Fibroblast of the aortic adventitia (primary cell): ENCODE measurements at places on chromosomes 7 and 10.

- DNase-seq = no peak
These were observed 95.7 kb downstream of the BICC1 start for GRCh38 chr10:58608351-58608750.

DNA sequence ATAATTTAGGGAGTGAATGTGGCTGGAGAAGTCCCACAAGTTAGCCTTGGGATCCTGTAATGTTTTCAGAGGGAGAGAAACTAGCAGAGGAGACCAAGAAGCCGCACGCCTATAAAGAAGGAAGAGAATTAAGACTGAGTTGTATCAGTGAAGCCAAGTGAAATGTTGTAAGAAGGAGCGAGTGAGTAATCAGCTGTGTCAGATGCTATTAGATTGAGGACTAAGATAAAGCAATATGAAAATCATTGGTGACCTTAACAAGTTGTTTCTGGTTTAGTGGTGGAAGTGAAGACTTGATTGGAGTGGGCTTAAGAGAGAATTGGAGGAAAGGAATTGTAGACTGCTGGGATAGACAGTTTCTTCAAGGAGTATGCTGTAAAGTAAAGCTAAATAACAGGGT lies 8.8 kb downstream of the CCSER2 start:
- DNase-seq = peak; percentile 64

DNA sequence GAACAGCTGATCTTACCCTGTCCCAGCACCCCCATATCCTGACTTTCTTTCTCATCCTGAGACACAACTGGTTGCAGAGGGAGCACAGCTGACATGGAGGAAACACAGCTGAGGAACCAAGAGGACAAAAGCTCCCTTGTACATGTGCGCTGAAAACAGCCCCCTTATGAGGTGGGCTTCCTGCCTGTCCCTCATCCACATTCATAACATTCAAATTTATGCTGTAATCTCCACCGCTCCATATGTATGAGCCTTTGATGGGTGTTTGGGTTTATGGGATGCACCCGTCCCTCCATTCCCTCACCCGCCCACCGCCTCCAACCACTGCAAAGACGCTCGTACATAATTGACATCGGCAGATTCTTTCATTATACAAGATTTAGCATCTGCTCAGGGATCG lies 49.6 kb upstream of the BTRC start:
- no peak for DNase-seq

GRCh38 chr7:71339924-71340323 lies 208.0 kb downstream of the GALNT17 start:
- no peak for DNase-seq

DNA sequence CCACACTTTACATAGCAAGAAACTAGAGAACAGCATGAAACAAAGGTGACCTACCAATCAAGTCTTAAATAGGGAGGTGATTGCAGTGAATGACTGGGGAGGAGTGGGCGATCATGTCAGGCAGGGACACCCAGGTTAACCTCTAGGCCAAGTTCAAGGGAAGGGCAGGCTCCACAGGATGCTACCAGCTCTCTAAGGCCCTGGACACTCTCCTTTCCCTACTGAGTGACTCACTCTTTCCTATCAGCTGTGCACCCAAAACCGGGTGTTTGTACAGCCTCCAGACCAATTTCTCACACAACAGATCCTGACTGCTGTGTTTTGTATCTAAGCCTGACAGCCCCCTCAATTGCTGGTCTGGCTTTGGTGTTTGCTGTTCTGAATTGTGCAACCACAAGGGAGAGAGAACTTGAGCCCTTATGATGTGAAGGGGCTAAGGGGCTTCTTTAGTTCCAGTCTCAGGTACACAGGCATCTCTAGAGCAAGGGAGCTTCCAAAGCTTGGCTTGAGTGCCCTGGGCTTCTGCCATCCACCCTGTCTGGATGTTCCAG lies 107.8 kb downstream of the TBXAS1 start:
- peak; percentile 93 for DNase-seq

DNA sequence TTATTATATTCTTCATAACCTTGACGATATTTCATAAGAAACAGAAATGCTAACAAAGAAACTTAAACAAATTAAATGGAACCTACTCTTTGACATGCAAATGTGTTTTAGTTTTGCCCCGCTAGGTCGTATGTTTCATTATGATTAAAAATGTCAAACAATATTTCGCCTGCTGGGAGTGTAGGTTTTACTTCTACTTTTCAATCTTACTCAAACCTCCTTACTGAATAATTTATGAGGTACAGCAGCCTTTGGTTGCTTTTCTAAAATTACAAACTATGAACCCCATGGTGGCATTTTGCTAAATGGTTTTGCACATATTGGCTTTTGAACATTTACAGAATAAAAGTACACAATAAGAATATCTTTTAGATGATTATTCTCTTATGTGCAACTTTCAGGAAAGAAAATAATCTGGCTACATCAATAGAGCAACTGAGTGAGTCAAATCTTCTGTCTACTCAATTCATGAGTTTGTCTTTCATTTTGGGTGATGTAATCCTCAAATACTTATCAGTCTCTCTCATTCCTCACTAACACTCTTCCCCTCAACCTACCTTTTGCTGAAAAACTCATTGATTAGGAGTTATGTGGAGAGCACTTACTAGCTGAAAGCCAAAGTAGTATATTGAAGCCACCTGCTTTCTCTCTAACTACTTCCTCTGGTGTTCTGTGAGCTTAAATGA lies 1226.4 kb downstream of the XPNPEP1 start:
- DNase-seq = no peak

DNA sequence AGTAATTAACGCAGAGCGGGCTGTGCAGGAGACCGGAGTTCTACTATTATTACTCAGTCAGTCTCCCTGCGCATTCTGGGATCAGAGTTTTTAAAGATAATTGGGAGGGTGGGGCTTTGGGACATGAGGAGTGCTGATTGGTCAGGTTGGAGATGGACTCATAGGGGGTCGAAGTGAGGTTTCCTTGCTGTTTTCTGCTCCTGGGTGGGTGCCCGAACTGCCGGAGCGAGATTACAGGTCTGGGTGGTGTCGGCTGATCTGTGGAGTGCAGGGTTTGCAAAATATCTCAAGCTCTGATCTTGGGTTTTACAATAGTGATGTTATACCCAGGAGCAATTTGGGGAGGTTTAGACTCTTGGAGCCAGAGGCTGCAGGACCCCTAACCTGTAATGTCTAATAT lies 3.9 kb upstream of the LRRC27 start:
- no peak for DNase-seq

GRCh38 chr7:84159435-84159834 lies 35.2 kb downstream of the SEMA3A start:
- no peak for DNase-seq

- DNase-seq = no peak
These were observed 215.9 kb upstream of the C7orf33 start for GRCh38 chr7:148374396-148375259.

GRCh38 chr7:24821045-24821753 lies 63.9 kb upstream of the GSDME start:
- peak; percentile 90 for DNase-seq

DNA sequence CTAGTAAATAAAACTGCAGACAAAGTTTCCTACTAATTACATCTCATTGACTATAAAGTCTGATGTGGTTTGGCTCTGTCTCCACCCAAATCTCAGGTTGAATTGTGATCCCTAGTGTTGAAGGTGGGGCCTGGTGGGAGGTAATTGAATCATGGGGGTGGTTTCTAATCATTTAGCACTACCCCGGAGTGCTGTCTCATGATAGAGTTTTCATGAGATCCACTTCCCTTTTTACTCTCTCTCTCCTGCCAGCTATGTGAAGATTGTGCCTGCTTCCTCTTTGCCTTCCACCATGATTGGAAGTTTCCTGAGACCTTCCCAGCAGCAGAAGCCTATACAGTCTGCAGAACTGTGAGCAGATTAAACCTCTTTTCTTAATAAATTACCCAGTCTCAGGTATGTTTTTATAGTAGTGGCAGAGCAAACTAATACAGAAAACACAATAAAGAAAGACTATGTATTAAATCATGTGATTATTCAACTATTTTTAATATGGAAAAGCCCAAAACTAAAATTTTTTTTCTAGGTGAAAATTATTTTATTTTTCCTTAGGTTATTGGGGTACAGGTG lies 232.1 kb downstream of the FZD1 start:
- DNase-seq = no peak

GRCh38 chr7:34087892-34088891 lies 182.9 kb downstream of the BMPER start:
- DNase-seq = peak; percentile 52

- no peak for DNase-seq
These were observed 45.9 kb downstream of the ZNF503 start for GRCh38 chr10:75355706-75356105.

DNA sequence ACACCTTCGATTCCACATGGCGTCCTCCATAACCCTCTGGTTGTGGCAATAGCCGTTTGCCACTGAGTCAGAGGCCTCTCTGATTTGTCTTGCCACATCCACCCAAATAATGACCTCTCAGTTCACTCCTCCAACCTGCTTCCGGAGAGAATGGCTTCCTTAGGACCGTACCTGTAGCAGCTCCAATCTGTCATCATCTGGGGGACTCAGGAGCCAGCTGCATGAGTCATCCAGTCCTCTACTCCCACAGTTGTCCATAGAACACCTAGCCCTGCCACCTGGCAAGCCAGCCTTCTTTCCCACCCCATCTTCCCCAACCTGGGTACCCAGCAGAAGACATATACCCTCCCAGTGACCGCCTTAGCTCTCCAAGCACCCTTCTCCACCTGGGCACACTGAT lies 64.4 kb upstream of the MXI1 start:
- DNase-seq = no peak

GRCh38 chr10:93703066-93703465 lies 674 bp upstream of the FRA10AC1 start:
- DNase-seq = peak; percentile 31
